HAP-1 (cell line): ENCODE measurements at places on chromosomes 5 and 9.

DNA sequence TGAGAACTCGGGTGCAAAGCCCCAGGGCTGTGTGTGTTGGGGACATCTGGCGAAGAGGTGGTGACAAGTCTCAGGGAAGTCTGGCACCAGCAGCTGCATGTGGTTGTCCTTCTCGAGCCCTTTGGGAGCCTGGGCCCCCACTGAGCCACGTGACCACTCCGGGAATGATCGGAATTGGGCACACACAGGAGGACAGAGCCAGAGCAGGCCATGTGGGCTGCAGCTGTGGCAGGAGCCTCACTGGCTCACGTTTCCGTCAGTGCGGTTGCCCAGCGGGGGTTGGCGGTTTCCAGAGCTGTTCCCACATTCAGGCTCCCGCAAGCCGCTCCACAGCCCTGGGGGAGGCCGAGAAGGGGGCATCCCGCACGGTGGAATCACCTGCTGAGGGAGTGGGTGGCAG lies 6.8 kb upstream of the CEL start:
- no peak for DNase-seq

DNA sequence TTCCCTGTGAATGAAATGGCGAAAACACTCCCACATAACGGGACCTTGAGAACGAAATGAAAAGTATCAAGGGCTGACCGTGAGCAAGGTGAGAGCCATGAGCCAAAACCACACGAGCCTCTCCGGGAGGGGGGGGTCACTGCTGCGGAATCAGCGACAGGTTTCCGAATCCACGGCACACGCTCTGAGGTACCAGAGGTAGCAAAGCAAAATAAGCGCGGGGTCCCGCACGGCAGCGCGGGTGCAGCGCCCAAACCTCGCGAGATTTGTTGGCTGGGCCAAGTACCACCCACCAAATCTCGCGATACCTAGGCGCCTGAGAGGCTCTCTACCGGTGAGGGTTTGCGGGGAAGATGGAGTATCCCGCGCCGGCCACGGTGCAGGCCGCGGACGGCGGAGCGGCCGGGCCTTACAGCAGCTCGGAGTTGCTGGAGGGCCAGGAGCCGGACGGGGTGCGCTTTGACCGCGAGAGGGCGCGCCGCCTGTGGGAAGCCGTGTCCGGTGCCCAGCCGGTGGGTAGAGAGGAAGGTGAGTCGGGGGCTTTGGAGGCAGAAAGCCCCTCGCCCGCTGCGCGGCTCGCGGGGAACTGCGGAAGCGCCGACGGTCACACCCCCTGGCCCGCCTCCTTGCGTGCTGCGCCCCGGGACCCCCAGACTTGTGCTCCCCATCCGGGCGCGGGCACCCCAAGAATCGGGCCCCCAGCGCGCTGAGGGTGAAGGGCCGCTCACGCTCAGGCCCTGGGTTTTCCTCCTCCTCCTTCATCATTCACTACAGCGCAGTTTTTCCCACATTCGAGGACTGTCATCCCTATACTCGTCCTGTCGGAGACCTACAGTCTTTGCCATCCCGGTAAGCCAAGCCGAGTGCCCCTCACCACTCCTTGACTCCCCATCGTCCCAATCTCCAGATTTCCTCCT lies at the start of gene ZNF346:
TSS of gene ZNF346 (plus strand) at position 311 of the 917 bp plus-strand sequence. CDS start at position 354, 43 bp downstream.
- DNase-seq = peak; percentile 97

DNA sequence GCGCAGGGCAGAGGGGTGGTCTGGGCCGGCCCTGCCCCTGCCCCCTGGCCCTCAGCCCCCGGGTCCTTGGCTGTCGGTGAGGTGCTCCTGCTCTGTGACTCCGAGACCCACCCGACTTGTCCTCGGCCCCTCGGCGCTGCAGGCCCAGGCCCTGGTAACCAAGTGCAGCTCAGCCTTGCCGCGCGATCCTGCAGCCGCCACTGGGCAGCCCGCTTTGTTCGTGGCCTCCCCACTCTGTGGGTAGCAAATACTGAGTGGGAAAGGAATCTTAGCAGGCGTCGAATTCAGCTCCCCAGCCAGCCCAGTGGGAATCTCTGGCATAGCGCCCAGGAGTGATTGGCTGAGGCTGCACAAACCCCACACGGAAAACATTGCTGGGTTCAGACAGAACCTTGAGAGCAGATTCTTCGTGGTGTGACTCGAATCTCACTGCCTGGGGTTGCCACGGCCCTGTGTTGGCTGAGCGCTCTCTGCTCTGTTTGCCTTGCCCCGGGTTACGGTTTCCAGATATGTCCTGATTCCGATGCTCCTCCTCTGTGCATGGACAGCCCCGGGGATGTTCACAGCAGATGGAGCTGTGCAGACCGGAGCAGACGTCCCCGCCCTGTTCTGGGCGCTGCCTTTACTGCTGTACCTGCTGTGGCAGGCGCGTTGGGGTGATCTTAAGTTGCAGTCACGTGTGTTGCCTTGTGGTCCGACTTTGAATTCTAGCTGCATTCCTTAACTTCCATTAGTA lies 13.4 kb upstream of the EXOC3 start:
- DNase-seq = no peak

DNA sequence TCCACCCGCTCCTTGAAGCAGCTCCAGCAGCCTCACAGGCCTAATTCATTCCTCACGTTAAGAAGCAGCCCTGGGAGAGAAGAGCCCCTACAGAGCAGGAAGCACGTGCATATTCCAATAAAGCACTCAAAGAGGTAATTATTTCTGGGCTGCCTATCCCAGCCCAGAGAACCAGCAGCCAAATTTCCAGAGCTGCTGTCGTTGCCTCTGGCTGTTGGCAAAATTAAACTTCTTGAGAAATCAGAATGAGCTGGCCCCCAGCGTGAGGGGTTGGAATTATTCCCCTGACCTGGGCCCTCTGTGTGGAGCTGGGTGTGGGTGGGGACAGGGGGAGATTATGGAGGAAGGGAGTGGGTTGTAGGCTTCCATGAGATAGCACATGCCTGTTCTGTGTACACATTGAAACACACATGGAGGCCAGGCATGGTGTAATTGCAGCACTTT lies 86.8 kb upstream of the HSPA9 start:
- DNase-seq = no peak
